ENCODE measurements at places on chromosomes 1 and 21.

DNA sequence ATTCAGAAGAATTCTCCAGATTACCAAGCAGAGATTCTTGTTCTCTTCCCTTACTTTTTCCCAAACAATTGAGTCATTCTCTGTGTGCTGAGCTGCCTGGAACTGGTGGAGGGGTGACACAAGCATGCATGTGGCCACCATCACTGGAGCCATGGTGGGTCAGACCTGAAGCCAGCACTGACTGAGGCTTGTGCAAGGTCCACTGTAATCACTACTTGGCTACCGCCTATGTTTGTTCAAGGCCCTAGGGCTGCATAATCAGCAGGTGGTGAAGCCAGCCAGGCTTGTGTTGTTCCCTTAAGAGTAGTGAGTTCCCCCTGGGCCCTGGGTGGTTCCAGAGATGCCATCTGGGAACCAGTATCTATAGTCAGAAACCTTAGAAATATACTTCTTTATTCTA is 183.8 kb downstream of the DNAH14 start:
- no peak for DNase-seq

DNA sequence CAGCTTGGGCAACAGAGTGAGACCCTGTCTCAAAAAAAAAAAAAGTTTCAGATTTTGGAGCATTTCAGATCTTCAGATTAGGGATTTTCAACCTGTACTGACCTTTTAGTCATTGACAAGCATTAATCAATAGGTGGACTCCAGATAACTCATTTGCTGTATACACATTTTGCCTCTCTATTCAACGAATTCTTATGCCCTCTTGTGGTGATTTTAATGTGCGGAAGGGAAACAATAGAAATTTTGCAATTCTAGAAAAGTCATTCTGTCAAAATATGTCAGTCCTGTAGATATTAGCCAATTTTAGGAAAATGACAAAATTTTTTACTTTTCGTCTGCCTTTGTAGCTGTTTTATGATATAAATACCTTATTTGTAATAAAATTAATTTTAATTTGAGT is 11.6 kb upstream of the OR2G2 start:
- no peak for DNase-seq

DNA sequence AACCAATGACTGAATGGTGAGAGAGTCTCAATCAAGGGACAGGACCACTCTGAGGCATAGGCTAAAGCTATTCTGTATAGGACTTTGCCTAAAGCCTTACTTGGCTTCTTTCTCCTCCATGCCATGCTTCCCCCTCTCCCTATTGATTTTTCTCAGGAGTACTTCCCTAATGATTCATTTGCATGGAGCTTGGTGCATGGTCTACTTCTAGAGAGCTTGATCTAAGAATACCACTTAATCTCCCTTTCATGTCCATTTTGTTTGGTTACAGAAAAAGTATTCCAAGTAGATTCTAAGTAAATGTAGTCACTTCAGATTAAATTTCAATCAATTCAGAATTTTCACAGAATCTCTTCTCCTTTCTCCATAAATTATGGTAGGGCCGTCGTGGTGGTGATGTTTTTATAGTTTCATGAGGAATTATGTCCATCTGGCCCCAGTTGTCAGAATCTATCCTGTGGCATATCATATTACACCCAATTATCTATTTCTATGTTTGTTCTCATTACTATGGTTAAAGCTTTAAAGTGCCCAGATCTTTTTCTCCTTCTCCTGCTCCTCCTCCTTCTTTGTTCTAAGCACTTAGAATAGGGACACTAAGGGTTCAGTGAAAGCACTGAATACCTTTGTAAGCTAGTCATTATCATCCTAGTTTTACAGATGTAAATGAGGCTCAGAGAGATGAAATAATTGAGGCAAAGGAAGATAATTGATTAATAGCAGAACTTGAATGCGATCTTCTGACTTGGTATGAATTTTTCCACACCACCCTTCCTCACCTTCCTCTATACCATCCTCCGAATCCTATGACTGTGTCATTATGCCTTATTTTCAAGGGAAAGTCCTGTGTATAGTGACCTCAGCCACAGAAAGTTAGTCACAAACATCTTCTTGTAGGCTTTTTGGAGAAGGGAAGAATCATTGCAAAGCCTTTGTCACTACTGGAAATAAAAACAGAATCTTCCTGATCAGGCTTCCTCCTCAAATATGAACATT is 85.6 kb upstream of the ZRANB2 start:
- DNase-seq, result no peak

DNA sequence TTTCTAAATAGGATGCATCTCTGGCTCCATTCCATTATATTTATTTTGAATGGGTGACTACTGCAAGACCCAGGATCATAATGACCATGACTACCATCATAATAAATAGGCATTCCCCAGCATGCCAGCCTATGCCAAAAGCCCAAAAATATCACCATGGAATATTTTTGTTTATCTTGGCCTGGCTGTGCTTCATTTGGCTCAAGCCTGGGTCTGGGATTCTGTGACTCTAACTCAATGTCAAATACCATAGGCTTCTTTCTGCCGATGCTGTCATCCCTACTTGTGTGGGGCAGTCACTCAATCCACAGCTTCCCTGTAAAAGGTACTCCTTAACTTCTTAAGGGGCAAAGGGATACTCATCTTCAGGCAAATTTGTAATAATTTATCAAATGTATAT is 66.6 kb downstream of the DIRAS3 start:
- DNase-seq, result no peak

GRCh38 chr1:199302554-199302953 is 663.7 kb downstream of the PTPRC start:
- DNase-seq, result peak; percentile 47

- no peak for DNase-seq
Observed at GRCh38 chr1:214808845-214809460, 206.0 kb downstream of the CENPF start.

DNA sequence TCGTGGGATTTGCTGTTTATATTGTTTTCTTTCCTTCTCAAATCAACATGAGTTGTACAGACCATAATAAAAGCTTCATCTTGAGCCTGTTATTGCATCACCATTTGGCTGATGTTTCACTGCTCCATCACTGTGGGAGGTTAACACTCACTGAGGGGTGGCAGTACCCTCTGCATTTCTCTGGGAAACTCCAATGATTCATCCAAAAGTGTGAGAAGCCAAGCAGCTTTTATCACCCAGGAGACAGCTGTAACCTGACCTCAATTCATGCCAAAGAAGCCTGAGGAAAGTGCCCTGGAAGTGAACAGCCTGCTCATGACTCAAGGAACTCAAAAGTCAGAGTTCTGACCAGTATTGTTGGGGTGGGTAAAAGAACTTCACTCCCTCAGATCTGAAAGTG is 84.1 kb downstream of the GPR88 start:
- no peak for DNase-seq

DNA sequence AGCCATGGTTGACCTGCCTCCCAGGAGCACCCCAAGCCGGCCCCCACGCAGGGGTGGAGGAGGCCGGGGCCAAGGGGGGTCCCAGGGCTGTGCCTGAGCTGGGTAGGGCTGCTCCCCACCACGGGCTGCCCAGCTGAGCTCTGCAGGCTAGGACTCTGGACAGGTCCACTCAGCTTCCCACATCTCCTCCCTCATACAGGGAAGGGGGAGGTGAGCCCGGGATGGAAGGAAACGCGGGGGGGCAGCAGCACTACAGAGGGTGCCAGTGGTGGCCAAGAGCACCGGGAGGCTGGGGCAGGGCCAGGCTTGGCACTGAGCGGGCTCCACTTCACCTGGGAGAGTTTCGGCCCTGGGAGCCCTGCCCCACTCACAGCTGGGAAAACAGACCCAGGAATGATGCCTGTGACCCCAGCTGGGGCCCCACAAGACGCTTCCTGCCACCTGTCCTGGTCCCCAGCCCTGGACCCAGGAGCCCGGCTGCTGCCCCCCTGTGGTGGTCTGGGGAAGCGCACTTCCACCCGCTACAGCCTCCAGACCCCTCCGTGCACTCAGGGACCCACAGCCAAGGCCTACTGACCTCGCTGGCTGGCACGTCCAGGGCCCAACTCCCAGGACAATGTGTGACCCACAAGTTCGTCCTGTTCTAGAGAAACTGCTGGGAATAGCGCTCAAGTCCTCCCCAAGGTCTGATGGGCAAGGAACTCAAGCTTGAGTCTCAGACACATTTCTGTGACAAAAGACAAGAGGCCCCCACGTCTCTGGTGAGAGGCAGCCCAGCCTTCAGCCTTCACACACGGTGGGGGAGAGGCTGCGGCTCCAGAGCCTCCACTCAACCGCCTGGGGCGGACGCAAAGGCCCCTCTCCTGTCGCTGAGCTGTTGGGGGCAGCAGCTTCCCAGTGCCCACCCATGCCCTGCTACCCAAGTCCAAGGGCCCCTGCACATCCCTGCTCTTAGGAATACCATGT is 3.0 kb downstream of the AURKAIP1 start:
- peak; percentile 35 for DNase-seq

DNA sequence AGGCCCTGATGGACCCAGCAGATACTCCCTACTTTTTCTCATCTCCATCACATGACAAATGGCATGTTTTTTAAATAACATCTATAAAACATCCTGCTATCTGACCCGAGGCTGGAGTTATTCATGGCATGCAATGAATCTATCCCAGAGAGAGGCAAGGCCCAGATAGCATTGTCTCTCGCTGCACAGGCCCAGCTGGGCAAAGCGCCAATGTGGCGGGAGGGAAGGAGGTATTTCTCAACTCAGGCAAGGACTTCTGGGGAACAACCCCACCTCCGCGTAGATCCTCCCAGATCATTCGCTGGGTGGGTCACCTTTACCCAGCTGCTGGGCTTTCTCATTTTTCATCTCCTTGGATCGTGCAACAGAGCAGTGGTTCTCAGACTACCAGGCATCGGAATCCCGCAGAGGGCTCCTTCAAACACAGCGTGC is 59.8 kb downstream of the ERG start:
- DNase-seq, result no peak

GRCh38 chr1:30402031-30402430 is 321.4 kb downstream of the MATN1 start:
- DNase-seq, result no peak

DNA sequence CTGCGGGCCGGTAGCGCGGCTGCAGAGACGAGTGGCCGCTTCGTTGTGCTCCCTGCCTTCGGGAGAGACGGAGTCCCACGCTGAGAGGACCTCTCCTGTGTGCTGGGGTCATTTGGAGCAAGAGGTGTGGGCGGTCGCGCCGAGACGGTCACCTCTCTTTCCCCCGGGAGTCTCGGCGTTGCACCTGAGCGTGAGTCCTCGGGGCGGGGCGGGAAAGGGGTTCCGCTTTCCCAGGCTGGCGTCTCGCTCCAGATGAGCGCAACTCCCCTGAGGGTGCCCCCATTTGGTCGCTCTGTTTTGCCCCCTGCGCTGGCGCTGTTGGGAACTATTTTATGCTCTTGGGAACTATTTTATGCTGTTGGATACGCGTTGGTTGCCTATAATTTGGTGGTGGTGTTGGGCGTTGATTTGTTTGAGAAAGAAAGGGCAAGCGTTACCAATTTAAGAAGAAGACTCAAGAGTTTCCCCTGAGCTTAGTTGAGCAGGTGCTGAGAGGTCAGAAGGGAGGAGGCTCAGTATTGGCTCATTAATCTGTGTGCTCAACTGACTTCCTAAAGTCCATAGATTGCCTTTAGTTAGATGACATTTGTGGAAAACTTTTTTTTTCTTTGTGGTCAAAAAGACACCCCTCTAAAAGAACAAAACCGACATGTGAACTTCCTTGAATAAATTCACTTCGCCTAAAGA is 683 bp downstream of the LRRC8B start:
- peak; percentile 59 for DNase-seq

DNA sequence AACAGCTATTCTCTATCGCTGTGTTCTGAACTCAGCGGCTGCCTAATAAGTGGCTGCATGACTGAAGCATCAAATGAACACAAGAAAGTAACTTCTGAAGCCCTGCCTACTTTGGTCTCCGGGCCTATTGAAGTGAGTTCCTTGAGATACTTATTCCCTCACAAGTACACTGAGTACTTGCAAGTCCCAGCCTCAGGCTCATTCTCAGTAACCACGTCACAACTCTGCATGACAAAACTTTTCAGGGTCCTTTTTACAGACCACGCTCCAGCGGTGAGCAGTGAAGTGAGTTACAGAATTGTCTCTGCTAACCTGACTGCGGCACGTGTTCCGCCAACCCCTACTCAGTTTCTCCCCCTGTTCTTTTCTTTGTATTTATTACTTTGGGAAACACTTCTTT is 1342.7 kb upstream of the ADGRL4 start:
- no peak for DNase-seq

DNA sequence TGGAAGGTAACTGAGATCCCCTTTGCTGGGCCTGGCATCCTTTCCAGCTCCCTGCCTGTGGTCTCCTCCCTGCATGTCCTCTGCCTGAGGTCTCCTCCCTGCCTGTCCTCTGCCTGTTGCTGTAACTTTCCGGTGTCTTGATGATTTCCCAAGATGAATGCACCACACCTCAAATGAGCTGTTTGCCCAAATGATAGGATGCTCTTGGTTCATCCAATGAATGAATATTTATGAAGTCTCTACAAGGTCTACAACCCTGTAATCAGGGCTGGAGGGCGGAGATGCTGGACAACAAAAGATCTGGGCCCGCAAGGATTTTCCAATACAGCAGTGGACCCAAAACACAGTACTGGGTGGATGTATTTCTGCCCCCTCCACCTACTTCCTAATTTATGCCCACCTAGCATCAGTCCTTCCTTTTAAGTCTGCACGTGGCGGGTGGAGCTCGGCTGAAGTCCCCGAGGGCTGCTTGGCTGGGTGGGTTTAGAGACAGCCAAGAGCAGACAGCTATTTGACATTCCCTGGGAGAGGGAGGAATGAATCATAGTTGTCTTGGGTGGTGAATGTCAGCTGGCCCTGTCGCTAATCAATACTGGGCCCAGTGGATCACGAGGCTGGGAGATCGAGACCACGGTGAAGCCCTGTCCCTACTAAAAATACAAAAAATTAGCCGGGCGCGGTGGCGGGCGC is 60.3 kb upstream of the GRHL3 start:
- DNase-seq, result no peak

GRCh38 chr1:246417813-246418564 is 89.1 kb downstream of the SMYD3 start:
- DNase-seq, result no peak

- DNase-seq, result no peak
Observed at GRCh38 chr1:197149340-197149739, 2.9 kb upstream of the ASPM start.

DNA sequence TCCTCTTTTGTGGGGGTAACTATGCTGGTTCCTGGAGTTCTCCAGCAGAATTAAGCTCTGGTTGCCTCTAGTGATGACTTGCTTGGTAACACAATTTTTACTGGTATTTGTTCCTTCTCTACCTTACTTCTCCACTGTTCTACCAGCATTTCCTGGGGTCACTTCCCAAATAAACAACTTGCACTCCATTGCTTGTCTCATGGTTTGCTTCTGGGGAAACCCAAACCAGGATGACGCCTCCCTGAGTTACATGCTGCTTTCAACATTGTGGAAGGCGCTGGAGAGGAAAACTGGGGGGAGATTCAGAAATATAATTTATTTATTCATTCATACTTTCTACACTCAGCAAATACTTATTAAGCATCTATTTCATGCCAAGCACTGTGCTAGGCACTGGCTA is 55.3 kb upstream of the AK4 start:
- no peak for DNase-seq

DNA sequence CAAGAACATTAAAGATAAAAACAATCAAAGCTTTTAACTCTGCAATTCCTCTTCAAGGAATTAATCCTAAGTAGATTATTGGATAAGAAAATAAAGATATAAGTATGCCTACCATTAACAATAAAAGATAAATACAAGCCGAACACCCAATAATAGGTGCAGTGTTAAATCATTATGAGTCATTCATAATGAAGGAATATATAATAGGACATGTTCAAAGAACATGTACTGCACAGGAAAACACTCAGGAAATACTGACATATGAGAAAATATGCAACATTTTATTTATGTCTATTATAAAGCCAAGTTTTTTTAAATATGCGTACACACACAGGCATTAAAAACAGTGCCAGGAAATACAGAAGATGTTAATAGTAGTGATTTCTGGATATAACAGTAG is 11.1 kb upstream of the EXO1 start:
- no peak for DNase-seq

- no peak for DNase-seq
Observed at GRCh38 chr21:38861056-38861455, 55.3 kb downstream of the ETS2 start.
